ENCODE measurements at places on chromosomes 2 and 18.

DNA sequence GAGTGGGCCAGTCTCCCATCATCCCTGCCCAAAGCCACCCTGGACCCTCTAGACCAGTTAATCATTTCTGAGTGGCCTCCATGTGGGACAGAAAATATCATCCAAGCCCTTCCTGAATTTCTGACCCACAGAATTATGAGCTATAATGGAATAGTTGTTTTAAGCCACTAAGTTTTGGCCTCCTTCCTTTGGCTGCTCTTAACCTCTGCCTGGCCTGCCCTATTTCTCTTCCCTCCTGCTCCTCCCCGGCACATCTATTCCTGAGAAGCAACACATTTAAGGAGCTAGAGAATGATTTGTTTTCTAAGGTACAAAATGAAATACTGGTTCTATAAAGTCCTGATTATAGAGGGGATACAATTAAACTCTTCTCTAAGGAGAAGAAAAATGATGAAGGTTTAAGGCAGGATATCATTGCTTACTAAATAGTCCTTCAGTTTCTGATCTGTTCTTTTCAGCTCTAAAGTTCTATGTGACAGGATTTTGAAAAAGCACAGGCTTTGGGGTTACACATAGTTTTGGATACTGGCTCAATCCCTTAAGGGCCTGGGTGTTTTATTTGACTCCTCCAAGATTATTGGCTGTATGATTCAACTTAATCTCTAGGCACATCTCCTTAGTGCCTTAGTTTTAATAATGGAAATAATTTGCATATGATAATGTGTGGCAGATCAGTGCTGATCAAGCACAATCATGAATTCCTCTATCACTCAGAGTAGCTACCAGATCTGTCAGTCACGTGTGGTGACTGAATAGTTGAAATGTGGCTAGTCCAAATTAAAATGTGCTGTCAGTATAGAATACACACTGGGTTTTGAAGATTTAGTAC, 240.3 kb downstream of the VAPA start:
- DNase-seq, result no peak

- DNase-seq, result no peak
Observed at GRCh38 chr2:114007436-114007835, 117.5 kb downstream of the ACTR3 start.

- DNase-seq, result no peak
Observed at GRCh38 chr18:45121146-45121545, 440.5 kb downstream of the SETBP1 start.

DNA sequence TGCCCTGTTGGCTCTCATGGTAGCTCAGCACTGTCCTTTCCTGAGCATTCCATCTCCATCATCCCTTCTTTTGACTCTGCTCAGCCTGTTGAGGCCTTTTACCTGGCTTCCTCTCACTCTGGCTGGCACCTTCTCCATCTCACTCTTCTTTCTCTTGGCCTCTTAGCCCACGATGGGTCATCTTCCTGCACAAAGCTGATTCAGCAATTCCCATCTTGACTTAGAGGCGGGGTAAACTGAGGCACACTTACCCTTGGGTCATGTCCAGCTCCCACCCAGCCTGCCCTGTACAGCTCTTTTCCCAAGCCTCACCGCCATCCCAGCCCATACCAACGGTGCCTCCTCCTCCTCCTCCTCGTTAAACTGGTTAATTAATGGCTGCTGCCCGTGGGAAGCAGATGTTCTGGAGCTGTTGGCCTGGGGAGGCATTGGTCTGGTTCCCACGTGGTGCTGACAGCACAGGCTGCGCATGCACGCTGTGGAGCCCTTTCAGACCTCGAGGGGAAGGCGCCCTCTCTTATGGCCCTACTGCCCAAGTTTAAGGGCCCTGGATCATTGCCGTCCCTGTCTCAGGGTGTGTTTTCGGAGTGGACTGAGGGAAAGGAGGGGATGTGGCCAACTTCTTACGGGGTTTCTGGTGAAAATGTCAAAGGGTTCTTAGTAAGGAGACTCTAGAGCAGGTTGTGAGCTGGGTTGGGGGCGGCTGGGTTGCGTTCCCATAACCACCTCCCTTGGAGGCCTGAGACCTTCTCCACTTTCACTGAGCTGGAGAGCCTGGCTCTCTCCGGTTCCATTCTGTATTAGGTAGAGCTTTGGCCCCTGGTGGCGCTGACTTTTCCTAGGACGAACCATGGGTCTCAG, 10.9 kb downstream of the WNT10A start:
- no peak for DNase-seq

DNA sequence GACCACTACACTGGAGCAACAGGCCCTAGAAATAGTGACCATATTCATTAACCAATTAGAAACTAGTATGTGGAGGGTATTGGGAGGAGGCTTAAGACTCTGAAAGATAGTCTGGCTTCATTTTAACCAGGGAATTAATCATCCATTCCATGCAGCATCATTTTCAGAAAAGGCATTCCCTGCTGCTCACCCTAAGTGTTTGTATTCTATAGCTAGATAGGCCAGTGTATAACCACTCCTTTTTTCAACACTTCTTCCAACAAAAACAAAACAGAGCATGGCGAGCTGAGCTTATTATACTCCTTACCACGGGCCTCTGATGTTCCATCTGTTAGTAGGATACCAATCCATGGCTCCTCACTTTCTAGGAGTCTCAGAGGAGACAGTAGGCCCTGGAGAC, 112.0 kb upstream of the PKDCC start:
- DNase-seq, result no peak

DNA sequence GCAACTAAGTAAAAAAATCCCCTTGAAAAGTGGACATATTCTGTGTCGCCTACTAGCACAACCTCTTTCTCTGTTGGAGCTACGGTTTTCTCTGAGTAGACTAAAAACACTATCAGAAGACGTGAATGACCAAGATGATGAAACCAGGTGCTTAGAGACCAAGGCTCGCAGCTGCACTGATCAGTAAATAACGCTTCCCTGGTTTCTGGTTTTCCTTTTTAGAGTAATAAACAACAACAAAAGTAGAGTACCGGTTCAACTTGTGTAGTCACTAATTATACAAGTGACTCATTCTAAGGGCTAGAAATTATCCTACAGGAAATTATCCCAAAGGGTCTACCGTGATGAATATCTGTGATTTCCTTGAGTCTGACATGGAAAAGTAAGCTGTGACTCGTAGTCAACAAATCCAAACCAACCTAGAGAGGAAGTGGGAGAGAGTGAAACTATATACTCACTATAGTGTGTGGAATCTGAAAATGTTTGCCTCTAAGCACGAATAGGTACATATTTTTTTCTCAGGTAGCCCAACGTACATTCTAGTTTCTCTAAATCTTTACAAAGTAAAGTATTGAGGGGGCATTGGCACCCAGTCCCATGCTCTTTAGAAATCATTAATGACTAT, 17.8 kb downstream of the RASGRP3 start:
- no peak for DNase-seq

- DNase-seq, result no peak
Observed at GRCh38 chr2:35501076-35501475, 854.5 kb upstream of the CRIM1 start.

GRCh38 chr2:98926601-98927000, 9.4 kb downstream of the CRACDL start:
- DNase-seq, result no peak

GRCh38 chr2:134245340-134245984, 8.4 kb upstream of the MGAT5 start:
- peak; percentile 62 for DNase-seq

GRCh38 chr2:198042189-198042588, 237.8 kb downstream of the PLCL1 start:
- no peak for DNase-seq

DNA sequence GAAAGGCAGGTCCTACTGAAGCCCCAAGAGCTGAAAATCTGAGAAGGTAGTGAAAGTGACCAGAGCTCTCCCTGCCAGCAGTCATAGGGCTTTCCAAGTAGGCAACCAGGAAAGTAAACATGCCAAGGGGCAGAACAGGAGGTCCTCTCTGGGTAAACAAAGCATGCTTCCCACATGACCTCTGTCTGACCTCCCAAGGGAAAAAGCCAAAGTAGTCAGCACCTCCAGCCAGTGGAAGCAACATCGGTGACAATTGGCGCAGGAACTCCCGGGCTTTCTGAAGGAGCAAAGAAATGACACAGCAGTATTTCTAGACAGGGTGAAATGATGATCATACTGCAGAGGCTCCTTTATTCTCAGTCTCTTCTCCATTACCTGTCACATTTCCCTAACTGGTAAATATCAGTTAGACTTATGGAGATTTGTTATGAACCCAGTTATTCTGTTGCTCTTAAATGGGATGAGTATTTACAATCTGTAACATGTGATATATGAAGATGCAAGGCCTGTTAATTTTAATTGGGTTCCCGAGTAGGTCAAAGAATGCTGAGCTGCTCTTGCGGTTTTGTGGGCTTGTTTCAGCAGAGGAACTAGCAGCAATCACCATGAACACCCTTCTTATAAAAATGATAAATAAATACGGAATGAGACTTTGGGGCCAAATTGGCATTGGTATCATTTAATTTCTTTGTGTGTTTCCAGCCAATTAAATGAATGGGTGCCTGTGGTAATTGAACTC, 321.0 kb downstream of the RND3 start:
- DNase-seq, result no peak

GRCh38 chr2:229348128-229348527, 77.0 kb upstream of the PID1 start:
- DNase-seq, result no peak

GRCh38 chr2:217936952-217937351, 65.8 kb downstream of the TNS1 start:
- DNase-seq, result no peak

DNA sequence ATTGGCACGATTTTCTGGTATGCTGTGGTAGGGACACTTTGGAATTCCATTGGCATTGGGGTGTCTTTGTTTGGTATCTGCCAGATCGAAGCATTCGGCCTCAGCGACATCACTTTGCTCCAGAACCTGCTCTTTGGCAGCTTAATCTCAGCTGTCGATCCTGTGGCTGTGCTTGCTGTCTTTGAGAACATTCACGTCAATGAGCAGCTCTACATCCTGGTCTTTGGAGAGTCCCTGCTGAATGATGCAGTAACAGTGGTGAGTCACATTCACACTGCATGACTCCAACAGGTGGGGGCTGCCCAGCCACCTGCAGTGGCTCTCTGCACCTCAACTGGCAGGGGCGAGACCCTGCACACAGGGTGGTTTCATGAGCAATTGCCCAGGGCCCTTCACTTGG, 38.4 kb downstream of the SLC9A2 start:
- DNase-seq, result no peak

- no peak for DNase-seq
Observed at GRCh38 chr18:46297124-46297523, 192.9 kb downstream of the HAUS1 start.

GRCh38 chr2:231360881-231361371, 34.6 kb upstream of the B3GNT7 start:
- no peak for DNase-seq

DNA sequence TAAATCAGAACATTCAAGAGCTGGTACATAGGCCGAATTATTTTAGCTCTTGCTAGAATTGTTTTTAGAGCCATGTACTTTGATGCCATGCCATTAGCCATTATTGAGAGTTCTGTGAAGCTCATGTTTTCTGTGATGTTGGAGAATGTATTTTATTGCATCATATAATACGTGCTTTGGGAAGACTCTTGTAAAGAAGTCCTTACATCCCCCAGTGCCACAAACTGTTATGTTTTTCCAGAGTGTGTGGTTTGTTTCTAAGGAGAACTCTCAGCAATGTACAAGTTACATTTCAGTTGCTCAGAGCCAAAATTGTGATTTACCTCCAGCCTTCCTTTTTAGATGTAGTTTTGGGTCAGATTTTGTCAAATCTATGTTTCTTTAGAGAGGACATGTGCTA, 148.6 kb downstream of the HAUS1 start:
- no peak for DNase-seq

GRCh38 chr2:128603411-128603924, 284.8 kb upstream of the HS6ST1 start:
- no peak for DNase-seq

DNA sequence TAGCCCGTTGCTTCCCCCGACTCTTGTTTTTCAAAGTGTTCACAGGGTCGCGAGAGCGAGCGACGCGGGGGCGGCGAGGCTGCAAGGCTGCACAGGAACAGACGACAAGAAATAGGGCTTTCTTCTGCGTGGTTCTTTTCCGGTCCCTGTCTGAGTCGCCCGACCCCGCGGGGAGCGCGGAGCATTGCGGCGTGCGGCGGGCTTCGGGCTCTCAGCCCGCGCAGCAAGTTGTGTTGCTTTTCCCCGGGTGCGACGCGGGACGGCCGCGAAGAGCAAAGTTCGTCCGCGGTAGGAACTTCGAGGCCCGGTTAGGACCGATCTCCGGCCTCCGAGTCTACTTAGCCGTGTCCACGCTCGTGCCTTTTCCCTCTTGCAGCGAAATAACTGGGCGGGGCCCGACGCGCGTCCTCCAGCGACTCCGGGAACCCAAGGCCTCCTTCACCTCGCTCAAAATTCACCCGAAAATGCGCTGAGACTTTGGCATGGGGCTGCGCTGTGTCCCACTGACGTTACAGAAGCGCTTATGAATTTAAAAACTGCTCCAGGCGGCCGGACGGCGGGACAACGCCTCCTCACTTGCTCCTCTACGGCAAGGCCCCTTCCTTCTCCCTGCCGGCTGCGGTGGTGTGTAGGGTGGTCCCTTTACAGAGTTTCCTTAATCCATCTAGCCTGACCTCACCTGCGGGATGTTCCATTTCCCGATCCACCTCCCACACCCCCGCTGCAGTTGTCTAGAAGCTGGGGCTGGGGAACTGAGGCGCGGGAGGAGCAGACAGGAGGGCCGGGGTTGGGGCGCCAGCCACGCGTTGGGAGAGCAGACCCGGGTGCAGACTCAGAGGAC, 1.5 kb upstream of the BCL2L11 start:
- DNase-seq, result no peak

DNA sequence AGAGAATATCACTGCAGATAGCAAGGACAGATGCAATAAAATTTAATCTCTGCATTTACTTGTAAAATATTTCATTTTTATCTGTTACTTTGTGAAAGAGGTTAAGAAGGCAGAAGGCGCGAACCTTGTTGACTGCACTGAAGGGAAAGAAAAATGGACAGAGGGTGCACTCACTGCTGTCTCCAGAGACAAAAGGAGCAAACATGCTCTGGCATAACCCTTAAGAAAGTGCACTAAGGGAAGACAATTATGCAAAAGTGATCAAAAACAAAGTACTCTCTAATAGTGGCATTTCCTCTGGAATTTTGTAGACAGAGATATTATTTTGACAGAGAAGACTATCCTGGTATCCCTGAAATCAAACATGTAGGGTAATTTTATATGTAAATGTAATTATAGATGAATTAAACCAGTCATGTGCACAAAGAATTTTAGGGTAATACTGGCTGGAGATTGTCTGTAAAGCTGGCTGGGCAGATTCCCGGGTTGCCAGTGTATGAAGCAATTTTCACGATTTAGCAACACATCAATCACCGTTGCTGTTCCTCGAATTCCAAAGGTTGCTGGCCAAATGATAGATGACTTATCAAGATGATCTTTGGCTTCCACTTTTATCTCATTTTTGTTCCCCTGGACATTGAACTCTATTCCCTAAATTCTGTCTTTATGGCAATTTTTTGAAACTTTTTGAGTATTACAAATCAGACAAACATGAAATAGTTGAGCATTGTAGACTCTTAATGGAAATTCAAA, 1176.9 kb downstream of the SUCLG1 start:
- DNase-seq, result no peak

- DNase-seq, result peak; percentile 10
Observed at GRCh38 chr18:32049393-32050171, 31.0 kb downstream of the RNF125 start.

- no peak for DNase-seq
Observed at GRCh38 chr2:12106440-12107080, 360.1 kb downstream of the LPIN1 start.

- DNase-seq, result no peak
Observed at GRCh38 chr2:16079637-16080036, 139.3 kb downstream of the MYCN start.
